ENCODE measurements at places on chromosomes 5 and 9.

DNA sequence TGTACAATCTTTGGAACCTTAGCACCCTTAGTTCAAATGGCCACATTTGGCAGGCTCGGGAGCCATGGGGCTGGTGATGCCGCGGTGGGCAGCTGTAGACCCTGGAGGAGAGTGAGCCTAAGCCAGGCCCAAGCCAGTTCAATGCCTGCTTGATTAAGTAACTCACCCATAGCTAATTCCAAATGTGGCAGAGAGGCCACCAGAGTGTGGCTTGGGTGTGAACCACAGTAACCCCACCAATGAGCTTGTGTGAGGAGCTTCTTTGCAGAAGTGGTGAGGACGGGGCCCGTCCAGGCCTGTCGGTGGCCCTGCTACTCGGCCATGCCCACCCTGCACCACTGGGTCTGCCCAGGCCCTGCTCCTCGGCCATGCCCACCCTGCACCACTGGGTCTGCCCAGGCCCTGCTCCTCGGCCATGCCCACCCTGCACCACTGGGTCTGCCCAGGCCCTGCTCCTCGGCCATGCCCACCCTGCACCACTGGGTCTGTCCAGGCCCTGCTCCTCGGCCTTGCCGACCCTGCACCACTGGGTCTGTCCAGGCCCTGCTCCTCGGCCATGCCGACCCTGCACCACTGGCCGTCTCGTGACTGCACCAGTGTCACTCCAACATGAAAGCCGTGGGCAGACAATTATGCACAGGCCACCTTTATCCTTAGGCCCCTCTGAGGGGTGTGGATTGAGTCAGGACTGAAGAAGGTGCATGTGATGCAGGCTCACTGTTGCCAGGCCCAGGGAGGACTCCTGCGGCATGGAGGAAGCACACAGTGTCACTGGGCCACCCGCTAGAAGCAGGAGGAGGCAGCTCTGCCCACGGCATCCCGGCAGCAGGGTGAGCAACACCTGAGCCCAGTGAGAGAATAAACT is 75.4 kb downstream of the MRPL36 start:
- no peak for DNase-seq

GRCh38 chr5:135041145-135041587 is 7.1 kb upstream of the PITX1 start:
- no peak for DNase-seq

DNA sequence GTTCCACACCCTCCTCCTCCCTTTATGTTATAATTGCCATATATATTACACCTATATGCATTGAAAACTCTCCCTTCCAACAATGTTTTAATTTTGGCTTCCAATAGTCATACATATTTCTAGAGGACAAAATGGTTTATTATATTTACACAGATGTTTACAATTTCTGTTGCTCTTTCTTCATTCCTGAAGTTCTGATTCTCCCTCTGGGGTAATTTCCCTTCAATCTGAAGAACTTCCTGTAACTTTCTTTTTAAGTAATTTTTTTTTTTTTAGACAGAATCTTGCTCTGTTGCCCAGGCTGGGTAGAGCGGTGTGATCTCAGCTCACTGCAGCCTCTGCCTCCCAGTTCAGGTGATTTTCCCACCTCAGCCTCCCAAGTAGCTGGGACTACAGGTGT is 173.0 kb upstream of the MAP1B start:
- no peak for DNase-seq

- no peak for DNase-seq
Measured at GRCh38 chr5:140131967-140132409, 6.3 kb downstream of the IGIP start.

GRCh38 chr5:147701468-147701867 is 81.1 kb downstream of the JAKMIP2 start:
- no peak for DNase-seq

DNA sequence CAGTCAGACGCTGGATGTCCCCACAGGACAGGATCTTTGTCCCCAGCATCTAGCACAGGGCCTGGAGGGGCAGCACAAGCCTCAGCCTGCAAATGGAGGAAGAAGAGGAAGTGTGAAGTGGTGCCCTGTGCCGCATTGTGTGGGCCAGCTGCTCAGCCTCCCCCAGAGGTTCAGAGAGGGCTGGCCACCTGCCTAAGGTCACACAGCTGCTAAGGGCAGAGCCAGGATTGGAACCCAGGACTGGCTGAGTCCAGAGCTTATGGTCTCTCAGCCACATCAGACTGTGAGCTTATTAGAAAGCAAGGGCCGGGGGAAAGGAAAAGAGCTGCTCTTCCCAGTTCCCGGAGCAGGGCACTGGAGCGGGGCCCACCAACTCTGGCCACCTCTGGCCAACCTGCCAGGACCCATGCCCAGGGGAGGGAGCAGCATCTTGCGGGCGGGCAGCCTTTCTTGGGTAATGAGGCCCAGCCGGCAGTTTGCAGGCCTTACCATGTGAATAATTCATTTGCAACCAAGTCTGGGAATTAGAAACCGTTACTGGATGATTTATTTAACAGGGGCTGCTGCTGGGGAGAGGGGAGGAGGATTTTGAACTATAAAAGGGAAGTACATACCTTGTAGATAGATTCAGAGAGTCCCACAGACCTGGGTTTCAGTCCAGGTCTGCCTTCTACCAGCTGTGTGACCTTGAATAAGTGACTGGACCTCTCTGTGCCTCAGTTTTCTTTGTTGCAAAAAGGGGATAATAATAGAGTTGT is 11.6 kb upstream of the CRB2 start:
- DNase-seq, result peak; percentile 40
